PC-3 (cell line): ENCODE measurements at places on chromosomes 2 and 18. TPM values are rescaled to one million over a fixed set of nuclear protein-coding genes. Genes with fewer than 3 reads are reported as not detected.
A peak's percentile ranks its signal among the peaks of the same experiment; 100 is the strongest.

DNA sequence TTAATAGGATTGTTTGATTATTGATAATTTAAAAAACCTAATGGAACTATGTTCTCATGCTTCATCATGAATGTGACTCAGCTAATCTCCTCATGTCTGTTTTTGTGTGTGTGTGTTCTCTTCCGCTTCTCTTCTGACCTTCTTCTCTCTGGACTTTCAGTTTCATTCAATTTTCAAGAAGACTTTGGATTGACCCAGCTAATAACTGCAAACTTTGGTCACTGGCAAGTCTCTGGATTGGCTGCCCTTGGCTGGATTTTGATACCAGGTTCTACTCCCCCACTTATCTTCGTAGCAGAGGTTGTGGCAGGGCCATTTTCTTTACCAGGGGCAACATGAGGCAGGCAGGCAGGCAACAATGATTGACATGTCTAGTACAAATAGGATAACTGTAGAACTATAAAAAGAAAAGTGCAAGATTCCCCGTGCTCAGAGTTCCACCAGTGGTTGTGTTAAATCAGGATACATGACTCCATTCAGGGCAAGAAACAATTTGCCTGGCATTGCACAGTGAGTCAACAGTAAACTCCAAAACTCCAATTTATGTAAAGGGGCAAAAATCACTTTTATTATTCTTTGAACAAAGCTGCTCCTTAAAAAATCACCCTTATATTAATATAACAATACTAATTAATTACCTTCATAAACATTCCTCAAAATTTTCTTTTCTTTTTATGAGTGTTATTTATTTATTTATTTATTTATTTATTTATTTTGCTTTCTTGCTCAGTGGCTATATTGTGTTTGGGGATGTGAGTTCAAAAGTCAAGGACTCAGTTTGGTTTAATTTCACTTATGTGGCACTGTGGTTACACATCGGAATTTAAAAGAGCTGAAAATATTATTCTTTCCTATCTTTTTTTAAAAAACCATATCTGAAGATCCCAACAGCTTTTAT is 167.6 kb downstream of the RND3 start:
- no peak for DNase-seq

- no peak for DNase-seq
These were observed 96.9 kb upstream of the NEDD4L start for GRCh38 chr18:57947117-57947516.

DNA sequence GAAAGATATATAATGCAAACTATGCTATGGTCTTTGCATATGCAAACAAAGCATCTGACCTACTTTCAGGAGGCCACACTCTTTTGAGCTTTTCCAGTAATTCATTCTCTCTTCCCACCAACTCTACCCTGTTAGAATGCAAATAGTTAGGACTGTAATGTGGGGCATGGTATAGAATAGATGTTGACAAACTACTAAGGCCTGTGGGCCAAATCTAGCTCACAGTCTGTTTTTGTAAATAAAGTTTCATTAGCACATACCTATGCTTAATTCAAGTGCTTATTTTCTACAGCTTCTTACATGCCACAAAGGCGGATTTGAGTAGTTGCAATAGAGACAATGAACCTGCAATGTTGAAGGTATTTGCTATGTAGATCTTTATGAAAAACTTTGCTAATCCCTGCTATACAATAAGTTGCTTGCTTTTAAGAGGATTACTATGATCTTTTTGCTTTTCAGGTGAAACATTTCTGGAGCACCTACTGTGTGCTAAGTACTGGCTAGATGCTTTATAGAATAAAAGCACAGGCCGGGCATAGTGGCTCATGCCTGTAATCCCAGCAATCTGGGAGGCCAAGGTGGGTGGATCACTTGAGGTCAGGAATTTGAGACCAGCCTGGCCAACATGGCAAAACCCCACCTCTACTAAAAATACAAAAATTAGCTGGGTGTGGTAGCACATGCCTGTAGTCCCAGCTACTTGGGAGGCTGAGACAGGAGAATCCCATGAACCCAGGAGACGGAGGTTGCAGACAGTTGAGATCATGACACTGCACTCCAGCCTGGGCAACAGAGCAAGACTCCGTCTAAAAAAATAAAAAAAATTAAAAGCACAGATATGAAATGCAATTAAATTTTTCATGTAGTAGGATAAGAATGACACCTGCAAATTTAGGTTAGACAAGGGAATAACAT is 267.8 kb downstream of the DPP10 start:
- no peak for DNase-seq

- no peak for DNase-seq
These were observed 8.6 kb downstream of the GNLY start for GRCh38 chr2:85702800-85703199.

DNA sequence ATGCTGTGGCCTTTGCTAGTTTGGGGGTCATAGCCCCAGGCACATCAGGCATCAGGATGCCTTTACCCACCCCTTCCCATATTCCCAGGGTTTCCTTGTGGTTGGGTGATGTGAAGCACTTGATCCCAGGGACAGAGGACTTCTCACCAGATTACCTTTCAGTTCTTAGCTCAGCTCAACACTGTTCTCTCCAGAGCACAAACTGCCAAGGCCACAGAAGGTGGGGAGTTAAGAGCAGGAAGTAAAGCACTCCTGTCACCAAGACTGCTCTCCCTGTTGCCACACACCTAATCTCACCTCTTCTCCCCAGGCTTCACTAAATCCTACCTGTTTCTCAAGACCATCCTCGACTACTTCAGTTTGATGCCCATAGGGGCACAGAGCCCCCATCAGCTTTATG is 25.9 kb downstream of the FHOD3 start:
- no peak for DNase-seq

- DNase-seq = no peak
These were observed 341.6 kb upstream of the NT5C1B start for GRCh38 chr2:18930971-18931370.

Gene B4GALT6
- total RNA-seq = 1.4 and 2.4 TPM in 2 replicates

Gene STAT4
- 1.6 and 2.2 TPM in 2 replicates for total RNA-seq

DNA sequence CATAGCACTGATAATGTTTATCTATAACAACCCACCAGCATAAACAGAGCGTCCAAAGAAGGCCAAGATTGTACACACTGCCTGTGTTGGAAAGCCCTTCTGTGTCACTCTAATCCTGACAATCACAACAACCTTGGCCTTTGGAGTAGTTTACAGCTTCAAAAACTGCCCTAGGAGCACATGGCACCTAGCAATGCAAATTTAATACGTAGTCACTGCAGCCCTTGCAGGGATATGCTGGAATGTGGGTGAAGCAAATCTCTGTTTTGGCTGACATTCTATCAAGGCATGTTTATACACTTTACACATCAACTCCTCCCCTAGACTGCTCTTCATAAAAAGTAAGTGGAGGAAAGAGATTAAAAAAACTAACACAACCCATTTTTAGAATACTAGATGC is 66.8 kb downstream of the GRB14 start:
- no peak for DNase-seq

Gene FAM110C
- 5.0 and 6.8 TPM in 2 replicates for total RNA-seq

DNA sequence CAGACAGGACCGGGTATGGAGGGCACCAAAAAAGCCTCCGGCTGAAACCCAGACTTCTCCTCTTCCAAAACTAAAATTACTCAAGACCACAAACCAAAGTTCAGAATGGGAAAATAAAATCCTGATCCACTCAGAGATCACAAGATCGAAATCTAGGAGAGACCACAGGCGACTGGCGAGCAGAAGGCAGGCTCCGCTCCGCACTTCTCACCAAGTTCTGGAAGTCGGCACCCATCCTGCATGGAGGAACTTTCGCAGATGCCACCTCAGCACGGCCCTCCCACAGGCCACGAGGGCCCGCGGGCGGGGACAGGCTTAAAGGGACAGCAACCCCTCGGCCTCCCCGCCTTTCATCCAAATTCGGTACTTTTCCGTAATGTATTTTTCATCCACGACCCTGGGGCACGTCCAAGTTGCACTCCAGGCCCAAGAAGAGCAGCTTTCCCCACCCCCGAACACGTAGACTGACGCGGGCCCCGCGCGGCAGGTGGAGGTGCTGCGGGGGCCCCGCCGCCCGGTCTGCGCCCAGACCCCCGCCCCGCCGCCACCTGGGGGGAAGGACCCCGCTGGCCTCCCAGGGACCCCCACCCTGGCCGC is 43.7 kb downstream of the HDLBP start:
- peak; percentile 77 for DNase-seq

DNA sequence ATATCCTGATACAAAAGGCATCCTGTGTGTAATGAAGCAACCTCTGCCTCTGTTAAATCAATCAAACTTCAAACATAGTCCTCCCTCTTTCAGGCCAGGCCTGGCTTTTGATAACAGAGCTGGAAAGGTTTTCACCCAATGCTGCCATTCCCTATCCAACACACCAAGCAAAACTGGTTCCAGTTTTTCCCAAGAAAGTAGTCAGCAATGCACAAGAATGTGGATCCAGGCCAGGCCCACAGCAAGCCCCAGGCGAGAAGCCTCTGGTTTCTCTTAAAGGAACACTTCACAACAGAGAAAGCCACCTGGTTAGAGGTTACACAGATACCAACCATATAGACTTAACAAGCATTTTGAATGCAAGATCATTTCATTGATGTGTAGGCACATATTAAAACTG is 49.2 kb upstream of the CCDC150 start:
- DNase-seq = peak; percentile 58
